Motor neuron (in vitro differentiated cells): ENCODE measurements at places on chromosomes 1 and 21. TPM values are rescaled to one million over a fixed set of nuclear protein-coding genes. Genes with fewer than 3 reads are reported as not detected.

DNA sequence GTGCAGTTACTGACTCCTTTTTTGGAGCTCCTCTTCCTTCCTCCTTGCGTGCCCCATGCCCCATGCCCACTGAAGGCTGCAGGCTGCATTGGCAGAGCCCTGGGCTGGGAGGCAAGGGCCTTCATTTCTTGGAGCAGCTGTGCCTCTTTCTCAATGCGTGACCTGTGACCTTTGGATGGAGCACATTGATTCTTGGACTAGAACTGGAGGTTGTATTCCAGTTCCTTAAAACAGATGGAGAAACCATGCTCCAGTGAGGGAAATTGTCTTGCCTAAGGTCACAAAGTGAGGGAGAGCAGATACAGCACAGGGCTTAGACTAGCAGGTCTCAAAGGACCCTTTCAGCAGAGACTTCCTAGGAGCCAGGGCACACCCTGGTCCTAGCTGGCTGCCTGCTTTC is 9.0 kb downstream of the TMEM269 start:
- no peak for ATAC-seq

CFHR2 gene
- total RNA-seq: not detected in 2 replicates

DNA sequence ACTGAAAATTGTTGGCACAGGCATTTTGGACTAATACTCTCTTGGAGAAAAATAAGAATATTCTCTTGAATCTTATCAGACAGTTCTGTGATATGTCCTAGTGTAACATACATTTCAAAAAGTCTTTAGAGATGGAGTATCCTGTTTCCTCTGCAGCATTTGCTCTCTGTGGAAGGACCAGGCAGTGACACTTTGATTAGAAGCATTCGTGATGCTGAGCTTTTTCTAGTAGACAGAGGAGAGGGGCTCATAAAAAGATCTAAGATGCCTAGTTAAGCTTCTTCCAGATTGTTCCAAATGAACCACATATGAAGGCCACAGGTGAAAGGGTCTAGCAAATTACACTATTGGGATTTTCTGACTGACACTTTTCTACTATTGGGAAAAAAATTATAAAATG is 120.3 kb downstream of the C1orf21 start:
- ATAC-seq: no peak

GRCh38 chr1:154479764-154480421 is 22.1 kb upstream of the TDRD10 start:
- peak; percentile 92 for ATAC-seq

- no peak for ATAC-seq
These were observed 141.3 kb downstream of the ZZZ3 start for GRCh38 chr1:77541162-77541545.

S100A9 gene
- total RNA-seq: not detected in 2 replicates

DNA sequence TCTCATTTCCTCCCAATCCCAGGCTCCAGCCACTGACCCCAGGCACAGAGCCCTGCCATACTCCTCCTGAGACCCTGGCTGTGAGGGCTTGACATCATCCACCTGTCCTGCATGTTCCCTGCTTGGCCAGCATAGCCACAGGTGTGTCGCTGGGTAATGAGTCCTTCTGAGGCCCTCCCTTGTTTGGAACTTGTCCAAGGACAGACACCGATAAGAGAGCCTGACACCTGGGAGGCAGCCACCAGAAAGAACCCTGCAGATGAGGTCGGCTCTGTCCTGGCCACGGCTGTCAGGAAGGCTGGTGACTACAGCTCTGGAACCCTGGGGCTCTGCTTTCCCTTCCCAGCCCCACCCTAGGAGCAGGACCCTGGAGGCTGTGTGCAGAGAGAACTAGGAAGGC is 34.6 kb downstream of the TMEM63A start:
- ATAC-seq: no peak

DNA sequence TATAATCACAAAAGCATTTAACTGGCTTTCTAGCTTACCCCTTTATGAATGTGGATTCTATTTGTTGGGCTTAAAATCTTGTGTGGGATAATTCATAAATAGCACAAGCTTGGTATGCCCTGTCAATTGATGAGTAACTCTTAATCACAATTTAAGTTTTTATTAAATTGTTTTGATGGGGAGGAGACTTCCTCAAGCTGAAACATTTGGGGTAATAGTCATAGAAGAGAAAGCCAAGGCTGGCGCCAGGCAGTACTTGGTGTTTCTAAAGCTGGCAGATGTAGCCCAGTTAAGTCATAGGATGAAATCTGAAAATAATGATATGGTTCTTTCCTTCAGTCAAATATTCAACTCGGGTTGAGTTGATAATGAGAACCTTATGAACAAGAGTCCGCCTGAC is 167.2 kb downstream of the FMN2 start:
- no peak for ATAC-seq

- no peak for ATAC-seq
These were observed 326.0 kb upstream of the RUNX1 start for GRCh38 chr21:35375115-35375514.

DNA sequence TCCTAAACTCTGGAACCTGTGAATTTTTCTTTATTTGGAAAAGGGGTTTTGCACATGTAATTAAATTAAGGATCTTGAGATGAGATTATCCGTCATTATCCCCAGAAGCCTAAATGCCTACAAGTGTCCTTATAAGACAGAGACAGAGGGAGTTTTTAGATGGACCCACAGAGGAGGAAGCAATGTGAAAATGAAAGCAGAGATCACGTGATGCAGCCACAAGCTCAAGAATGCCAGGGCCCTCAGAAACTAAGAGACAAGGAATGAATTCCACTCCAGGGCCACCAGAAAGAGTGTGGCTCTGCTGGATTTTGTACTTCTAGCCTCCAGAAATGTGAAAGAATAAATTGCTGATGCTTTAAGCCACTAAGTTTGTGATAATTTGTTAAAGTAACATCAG is 183.6 kb upstream of the UBE2U start:
- ATAC-seq: no peak

GRCh38 chr1:164823486-164824279 is 264.7 kb downstream of the PBX1 start:
- ATAC-seq: no peak

DNA sequence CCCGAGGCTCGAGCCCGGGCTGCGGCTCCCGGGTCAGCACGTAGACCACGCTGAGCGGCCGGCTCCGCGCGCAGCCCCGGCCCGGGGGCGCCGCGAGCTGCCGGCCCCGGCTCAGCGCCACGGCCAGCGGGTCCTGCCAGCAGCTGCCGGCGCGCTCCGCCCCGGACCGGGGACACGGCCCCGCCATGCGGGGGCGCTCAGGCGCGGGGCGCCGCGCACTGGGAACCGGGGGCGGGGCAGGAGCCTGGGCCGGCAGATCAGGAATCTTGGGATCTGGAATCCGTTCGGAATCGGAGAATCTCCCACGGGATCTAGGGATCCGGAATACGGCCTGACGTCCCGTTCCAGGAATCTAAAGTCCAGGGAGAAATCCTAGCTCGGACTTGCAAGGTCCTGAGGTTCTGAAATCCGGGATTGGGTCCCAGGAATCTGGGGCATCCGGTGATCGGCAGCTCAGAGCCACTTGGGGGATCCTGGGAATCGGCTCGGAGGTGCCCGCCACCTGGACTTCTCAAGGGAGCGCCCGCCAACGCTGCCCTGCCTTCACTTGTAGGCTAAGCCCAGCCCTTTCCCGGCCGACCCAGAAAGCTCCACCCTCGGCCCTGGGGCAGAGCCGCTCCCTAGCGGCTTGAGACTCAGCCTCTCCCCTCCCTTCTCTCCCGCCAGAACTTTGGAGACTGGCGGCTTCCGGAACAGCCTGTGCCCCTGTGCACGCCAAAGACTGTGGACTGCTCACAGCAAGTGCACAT is at the start of gene MAP3K6:
Gene MAP3K6 (minus strand): TSS at position 551 of the 749 bp plus-strand sequence. CDS start 364 bp downstream, at position 187.
- peak; percentile 84 for ATAC-seq

DNA sequence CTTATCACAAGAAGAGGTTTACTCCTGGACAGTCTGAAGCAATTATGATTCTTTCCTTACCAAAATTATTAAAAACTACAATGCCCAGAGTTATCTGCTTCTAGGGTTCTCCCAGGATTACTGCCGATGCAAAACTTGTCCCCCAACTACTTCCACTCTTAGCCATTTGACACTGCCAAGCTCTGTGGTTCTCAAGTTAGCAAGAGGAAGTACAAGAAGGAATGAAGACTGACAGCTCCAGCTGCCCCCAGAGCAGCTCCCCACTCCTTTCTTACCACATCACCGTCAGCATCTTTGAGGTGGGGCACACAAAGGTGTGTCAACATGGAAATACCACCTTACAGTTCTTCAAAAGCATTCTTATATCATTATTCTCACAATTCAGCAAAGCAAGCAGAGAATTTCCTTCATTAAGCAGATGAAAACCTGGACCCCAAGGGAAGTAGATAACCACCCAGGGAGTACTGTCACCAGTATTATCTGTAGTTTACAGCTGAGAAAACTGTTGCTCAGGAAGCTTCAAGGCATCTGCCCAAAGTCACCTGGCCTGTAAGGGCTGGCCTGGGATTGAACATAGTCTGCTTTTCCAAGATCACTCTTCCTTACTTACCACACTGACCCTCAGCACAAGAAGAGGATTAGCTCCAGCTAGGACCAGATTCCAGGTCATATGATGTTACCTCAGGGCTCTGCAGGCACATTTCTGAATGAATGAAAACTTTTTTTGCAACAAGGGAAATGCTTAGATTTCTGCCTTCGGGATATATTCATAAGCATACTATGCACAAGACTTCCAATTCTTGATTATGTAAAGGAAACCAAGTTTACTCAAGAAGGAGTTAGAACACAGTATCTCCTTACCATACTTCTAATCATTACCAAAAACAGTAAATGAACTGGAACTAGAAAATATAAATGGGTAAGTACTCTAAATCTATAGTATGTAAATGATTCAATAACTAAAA is 9.3 kb downstream of the PSMG1 start:
- ATAC-seq: no peak

DNA sequence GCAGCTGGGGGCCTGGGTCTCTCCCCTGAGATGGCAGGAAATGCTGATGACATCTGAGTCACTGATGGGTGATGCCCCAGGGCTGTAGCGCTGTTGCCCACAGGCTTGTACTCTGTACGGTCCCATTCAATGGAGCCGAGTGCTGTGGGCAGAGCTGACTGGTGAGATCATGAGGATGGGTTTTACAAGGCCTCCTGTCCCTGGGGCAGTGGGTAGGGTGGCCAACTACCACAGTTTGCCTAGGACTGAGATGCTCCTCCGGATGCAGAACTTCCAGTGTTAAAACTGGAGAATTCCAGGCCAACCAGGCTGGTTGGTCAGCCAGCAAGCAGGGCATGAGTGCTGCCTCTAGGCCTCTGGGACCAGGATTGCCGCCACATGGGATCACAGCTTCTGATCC is 9.2 kb downstream of the PHLDA3 start:
- no peak for ATAC-seq

KRTAP21-2 gene
- not detected in 2 replicates for total RNA-seq

- peak; percentile 9 for ATAC-seq
These were observed 482 bp downstream of the SLC2A5 start for GRCh38 chr1:9068981-9069325.

SYTL1 gene
- total RNA-seq: 7.7 and 10.5 TPM in 2 replicates

- no peak for ATAC-seq
These were observed 37.6 kb upstream of the HMCN1 start for GRCh38 chr1:185696422-185697150.

DNA sequence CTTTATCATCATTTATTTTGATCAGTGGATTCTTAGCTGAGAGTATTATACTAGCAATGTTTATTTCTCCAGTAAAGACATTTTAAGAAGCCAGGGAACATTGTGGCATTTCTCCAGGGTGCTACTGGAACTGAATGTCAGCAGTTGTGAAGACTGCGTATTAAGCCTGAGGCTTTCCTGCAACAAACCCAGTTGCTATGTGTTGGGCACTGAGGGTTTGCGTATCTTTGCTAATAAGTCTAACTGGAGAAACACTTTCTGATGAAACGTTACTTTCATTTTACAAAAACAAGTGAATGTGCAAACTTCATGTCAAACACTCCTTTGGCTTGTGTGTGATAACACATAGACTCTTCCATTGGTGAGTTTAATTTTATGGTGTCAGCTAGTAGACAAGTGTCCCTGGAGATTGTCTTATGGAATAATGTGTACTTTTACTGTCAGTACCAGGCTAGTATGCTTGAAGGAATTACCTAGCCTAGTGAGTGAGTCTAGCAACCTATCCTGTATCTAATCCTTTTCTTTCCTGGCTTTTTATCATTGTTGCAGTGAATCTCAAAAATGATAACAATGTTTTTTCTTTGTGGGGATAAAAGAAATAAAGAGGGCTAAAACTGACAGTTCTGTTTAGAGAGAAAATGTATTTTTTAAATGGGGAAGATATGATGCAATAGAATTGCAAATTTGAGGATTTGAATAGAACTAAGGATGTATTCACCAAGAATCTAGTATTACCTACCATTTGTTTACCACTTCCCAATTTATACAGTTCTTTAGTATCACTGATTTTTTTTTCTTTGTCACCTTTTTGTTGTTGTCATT is 70.1 kb downstream of the MTR start:
- no peak for ATAC-seq

DNA sequence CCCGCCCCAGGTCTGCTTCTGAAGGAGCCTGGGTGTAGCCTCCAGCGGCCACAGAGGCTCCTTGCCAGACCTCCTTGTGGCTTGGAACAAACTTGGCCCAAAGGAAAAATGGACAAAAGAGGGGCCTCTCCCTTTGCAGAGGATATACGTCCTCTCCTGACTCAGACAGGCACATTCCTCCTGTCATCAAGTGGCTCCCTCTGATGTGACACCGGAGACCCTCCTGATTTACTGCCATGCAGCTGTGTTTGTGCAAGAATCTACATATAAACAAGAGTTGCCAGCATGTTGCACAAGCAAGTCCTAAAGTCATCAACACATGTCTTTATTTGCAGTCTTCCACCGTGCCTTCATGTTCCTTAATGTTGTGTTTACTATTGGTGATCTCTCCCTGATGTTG is 54.1 kb upstream of the F3 start:
- peak; percentile 22 for ATAC-seq

LCE1A gene
- not detected in 2 replicates for total RNA-seq

DNM3 gene
- 11.4 and 12.6 TPM in 2 replicates for total RNA-seq

DNA sequence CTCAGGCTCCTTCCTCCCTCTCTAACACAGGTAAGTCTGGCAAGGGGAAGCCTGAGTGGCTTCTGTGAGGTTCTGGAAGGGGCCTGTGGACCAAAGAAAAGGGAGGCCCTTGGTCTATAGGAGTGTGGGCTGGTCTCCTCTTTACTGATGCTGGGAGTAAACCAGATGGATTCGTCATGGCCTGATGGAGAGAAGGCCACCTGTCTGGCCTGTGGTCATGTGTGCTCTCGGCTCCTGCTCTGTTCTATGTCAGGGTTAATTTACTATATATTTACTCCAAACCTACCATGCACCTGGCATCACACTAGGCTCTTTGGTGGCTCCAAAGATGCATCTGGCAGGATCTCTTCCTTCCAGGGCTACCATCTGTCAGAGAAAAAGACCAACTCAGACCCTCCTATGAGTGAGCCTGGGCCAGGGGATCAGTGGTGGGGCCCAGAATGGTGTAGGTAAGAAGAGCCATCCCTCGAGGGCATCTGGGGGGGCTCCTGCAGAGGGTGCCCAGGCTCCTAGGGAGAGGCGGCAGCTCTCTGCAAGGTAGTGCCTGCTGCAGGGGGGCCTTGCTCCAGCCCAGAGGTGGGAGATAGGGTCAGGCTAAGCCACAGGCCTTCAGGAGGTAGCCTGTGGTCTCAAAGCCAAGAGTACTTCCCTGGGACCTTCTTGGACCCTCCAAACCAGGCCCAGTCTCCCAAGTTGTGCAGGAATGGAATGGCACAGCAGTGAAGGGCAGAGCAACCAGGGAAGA is 68.2 kb upstream of the SELENON start:
- no peak for ATAC-seq

GRCh38 chr1:87231703-87232367 is 96.8 kb upstream of the LMO4 start:
- ATAC-seq: no peak
